Stimulated activated CD8-positive, alpha-beta memory T cell treated with anti-CD3 and anti-CD28 coated beads, Interleukin-2, amount 100 ng/mL, for 1 hour (primary cell): ENCODE measurements at places on chromosomes 3 and 15.

DNA sequence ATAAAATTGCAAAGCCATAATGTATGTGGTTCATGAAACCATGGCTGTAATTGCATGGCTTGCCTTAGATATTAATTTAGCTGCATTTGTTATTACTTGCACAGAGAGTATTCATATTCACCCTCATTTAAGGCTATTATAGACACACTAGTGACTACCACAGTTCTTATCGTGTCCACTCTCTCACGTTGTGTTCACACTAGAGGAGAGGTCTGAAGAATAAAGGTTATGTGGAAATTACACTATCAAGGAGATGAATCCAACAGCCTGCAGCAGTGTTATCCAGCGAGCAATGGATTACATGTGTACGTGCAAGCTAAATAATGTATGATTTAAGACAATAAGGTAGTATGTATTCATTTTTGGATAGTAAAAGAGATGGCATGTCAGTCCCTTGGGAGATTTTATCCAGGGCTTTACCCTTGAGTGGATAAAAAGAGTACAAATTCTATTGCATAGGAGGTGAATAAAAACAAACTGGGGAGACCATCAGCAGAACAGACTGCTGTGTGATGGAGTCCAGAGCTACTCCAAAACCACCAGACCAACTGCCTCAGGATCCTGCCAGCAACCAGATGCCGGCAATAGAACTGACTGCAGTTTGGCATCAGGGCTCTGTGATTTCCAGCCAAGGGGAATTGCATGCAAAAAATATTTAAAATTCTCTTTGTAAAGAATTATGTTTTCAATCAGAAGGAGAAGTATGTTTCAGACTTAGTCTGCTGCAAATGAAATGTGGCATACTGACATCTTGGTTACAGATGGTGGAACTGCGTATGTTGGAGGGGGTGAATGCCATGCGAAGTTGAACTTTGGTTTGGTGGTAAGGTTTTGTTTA is 146.6 kb downstream of the RBMS3 start:
- DNase-seq, result no peak

DNA sequence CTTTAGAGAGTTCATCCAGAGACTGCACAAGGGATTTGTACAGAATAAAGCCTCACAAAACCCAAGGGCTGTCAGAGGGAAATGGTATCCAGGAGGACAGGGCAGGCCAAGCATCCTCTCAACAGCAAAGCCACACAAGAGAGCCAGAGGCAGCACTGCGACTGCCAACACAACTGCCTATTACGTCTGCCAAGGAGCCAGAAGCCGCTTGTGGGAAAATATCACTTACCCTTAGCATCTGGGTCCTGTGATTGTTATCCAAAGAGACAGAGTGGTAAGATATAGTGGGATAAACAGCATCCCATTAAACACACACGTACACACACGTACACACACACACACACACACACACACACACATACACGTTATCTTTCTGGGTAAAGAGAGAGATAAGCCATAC is 618.3 kb upstream of the AGTR1 start:
- DNase-seq, result no peak

DNA sequence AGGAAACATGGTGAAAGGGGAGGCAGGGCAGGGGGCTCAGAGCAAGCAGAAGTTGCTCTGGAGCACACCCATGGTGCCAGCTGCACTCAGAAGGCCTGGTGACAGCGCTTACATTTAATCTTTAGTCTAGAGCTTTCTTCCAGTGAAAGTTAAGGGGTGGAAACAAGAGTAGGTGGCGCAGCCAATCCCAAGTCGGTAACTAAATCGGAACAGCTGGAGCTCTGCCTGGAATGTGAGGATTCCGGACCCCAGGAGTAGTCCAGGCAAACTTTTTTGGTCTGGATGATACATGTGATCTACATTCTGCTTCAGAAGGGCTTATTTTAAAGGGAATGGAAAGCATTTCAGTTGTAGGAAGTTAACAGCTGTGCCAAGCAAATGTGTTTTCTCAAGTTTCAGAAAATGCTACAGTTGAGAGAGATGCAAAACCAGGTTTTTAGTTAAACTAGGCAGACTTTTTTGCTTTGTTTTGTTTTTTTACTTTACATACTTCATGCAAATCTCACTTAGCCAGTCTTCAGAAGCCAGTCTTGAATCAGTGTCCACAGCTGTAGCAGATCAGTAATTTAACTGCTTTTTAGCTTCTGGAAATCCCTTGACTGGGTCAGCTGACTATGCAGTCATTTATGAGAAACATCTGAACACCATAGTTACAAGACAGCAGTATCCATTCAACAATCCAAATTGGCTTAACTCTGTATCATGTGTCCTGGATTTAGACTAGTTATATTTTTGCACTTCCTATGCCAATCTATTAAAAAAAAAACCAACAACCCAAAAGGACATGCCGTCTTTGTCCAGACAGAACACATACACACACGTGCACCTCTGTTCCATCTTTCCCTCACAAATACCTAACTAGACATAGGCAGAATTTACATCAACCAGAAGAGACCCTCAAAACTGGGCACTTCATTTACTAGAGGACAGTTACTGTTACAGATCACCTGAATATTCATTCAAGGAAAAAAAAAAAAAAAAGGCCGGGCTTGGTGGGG is 33.2 kb downstream of the ZNF106 start:
- no peak for DNase-seq

DNA sequence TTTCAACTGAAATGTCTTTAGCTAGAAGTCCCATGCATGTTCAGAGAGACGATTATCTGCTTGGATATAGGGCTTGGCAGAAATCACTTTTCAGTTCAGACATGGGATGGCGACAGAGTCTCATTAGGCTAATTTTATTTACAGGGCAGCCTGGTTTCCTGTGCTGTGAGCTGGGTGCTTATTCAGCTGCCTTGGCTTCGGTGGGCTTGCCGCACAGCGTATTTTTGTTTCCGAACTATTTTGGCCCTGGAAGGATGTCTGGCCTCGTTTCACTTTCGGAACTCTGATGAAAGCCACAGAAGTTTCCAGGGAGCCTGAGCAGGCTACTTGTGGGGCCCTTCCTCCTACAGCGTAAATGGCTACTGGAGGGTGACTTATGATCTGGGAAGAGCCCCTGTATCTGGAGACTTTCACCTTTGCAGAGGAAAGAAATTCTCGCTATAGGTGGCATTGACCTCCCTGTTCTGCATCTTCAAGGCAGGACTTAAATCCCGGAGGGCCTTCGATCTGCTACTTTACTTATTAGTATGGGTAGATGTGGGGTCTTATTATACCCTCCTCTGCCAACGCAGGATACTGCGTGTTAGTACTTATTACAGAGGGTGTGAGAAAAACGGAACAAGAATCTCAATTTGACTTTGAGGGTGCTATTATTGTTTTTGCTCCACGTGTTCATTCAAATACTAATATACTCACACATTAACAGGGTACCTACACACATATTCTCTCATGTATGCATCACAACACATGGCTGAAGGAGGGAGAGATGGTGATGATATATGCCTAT is 364.0 kb upstream of the RBMS3 start:
- no peak for DNase-seq

GRCh38 chr3:141680620-141681389 is 57.3 kb upstream of the RNF7 start:
- no peak for DNase-seq

DNA sequence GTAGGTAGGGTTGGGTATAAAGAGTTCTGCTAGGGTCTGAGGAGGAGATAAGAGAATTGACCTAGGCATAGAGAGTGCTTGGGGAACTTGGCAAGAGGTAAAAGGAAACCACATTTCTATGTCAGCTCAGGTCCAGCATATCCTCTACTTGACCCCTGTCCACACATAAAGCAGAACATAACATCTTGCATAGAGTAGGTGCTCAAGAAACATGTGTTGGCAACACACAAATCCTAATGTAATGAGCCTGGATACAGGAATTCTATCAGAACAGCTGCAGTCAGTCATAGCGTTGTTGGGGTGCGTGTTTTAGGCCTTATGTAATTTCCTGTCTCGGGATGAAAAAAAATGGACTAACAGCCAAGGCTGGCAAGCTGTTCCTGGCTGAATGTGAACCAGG is 35.0 kb upstream of the PLCL2 start:
- no peak for DNase-seq

GRCh38 chr3:17793542-17794195 is 51.2 kb upstream of the TBC1D5 start:
- no peak for DNase-seq

DNA sequence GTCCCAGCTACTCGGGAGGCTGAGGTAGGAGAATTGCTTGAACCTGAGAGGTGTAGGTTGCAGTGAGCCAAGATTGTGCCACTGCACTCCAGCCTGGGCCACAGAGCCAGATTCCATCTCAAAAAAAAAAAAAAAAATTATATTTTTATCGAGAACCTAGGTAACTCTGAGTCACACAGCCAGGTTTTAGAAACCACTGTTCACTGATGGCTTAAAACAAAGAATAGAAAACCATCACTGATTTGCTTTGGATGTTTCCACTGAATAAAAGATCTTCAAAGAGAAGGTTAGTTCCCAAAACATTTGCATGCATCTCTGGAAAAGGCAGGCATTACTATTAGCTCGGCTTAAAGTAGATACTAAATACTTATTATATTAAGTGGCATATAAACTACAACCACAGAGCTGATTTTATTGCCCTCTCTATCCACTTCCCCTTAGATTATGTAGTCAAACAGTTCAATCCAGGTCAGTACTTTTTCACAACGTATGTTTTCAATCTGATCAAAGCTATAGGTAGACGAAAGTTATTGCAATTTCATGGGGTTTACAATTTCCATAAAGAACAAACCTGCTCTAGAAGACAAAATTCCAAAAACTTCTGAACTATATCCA is 1.4 kb downstream of the B4GALT4 start:
- no peak for DNase-seq

GRCh38 chr3:178277605-178278004 is 258.6 kb upstream of the KCNMB2 start:
- DNase-seq, result no peak

DNA sequence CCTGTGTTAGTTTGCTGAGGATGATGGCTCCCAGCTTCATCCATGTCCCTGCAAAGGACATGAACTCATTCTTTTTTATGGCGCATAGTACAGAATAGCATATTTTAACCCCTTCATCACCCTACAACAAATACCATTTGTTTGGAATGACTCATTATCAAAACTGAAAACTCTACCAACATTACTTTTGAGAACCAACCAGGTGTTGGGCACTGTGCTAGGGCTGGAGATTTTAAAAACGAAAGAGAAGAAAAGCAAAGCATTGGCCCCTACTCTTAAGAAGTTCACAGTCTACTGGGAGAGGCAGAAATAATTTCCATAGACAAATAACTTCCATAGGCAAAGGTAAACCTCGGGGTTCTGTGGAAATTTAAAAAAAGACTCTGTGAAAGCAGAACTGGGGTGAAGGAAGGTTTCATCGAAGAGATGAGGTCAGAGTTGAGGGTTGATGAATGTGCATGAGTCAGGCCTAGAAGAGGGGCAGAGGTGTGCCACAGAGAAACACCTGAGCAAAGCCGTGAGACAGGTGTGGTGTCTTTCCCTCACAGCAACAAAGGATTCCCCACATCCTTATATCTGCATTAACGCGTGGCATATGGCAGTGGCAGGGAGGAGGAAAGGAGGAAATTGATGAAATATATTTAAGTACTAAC is 51.0 kb downstream of the MCF2L2 start:
- no peak for DNase-seq

DNA sequence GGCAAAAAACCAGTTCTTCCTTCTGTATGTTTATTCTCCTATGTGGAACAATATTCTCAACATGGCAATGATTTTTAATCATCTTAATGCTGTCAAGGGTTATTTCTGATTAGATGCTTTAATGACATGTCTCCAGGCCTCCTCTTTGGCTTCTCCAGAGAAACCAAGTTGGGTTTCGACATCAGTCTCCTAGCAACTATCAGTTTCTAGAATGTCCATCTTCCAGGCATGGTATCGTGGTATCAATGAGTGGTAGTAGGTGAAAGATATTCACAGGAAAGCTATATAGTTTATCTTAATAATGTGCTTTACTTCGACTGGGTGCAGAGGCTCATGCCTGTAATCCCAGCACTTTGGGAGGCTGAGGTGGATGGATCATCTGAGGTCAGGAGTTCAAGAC is 128.5 kb downstream of the C3orf70 start:
- DNase-seq, result no peak

GRCh38 chr15:65184305-65184867 is 756 bp downstream of the CLPX start:
- no peak for DNase-seq

GRCh38 chr3:179028408-179028807 is 43.2 kb downstream of the ZMAT3 start:
- DNase-seq, result no peak

GRCh38 chr3:112338727-112339056 is 5.7 kb downstream of the CD200 start:
- DNase-seq, result no peak

- no peak for DNase-seq
These were observed 32.7 kb downstream of the CD200 start for GRCh38 chr3:112365636-112366035.

GRCh38 chr3:11643201-11643603 is 513 bp downstream of the VGLL4 start:
- no peak for DNase-seq

GRCh38 chr15:61421938-61422337 is 192.8 kb upstream of the RORA start:
- DNase-seq, result no peak

- no peak for DNase-seq
These were observed 42.0 kb downstream of the SST start for GRCh38 chr3:187628169-187628568.

- no peak for DNase-seq
These were observed 6.1 kb downstream of the BCL6 start for GRCh38 chr3:187739094-187739560.

GRCh38 chr15:74791667-74792066 is 9.8 kb downstream of the CSK start:
- no peak for DNase-seq
